ENCODE measurements at places on chromosomes 1 and 21.
A peak's percentile ranks its signal among the peaks of the same experiment; 100 is the strongest.

DNA sequence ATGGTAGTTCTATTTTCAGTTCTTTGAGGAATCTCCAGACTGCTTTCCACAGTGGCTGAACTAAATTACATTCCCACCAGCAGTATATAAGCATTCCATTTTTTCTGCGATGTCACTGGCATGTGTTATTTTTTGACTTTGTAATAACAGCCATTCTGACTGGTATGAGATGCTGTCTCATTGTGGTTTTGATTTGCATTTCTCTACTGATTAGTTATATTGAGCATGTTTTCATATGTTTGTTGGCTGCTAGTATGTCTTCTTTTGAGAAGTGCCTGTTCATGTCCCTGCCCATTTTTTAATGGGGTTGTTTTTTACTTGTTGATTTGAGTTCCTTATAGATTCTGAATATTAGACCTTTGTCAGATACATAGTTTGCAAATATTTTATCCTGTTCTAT is 87.9 kb downstream of the RPS6KC1 start:
- no peak for DNase-seq

- no peak for DNase-seq
These were observed 95.4 kb downstream of the INTS7 start for GRCh38 chr1:211939876-211940468.

DNA sequence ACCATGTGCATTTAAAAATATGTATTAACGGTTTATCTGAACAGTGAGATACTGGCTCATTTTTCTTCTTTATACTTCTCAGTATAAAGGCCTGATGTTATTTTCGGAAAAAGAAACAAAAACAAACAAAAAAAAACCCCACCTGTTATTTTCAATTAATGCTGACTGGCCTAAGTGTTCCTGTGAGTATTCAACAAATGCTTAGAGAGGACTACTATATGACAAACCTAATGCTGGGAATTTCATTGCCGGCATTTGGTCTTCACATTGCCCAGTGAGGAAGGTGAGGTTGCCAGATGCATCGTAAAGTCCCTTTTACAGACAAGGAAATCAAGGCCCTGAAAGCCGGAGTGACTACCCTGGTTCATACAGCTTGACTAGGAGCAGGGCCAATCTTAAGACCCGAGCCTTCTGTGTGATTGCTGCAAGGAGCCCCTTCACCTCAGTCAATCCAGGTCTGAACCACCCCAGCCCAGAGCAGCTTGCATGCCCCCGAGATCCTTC is 599 bp downstream of the MRPL24 start:
- no peak for DNase-seq

- DNase-seq = no peak
These were observed 259.1 kb upstream of the USP24 start for GRCh38 chr1:55474168-55474786.

DNA sequence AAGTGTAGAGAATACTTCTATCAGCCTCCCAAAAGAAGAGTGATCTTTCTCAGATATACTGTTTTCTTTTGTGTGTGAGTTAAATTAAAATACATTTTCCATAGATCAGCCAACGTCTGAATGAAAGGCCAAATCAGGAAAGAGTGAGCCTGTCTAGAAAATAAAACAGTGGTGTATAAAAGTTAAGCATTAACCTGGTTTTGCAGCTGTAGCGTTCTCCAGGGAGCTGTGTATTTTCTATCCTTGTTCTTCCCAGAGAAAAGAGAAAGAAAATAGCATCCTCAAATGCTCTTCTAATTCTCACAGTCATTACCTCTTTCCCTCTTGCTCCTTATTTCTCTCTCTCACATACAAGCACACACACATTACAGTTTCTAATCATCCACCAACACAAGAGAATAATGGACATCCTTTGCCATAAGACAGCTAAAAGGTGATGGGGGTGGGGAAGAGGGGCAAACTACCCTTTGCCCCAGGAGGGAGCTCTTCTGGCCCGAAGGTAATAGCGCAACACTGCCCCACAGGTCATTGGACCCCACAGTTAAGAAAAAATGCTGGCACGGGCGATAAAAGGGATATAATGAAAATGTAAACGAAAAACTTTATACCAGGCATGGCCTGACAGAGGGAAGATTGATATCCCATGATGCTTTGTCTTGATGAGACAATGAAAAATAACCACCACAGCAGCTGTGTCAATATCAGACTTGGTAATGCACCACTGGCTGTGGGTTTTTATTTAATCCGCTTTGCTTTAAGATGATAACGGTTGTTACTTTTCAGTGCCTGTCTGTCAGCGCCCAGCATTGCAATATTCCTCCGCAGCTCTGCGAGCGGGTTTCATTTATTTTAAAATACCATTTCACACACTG is 150.3 kb downstream of the NUF2 start:
- DNase-seq = peak; percentile 91

- no peak for DNase-seq
These were observed 413.0 kb upstream of the ESRRG start for GRCh38 chr1:217135987-217136894.

DNA sequence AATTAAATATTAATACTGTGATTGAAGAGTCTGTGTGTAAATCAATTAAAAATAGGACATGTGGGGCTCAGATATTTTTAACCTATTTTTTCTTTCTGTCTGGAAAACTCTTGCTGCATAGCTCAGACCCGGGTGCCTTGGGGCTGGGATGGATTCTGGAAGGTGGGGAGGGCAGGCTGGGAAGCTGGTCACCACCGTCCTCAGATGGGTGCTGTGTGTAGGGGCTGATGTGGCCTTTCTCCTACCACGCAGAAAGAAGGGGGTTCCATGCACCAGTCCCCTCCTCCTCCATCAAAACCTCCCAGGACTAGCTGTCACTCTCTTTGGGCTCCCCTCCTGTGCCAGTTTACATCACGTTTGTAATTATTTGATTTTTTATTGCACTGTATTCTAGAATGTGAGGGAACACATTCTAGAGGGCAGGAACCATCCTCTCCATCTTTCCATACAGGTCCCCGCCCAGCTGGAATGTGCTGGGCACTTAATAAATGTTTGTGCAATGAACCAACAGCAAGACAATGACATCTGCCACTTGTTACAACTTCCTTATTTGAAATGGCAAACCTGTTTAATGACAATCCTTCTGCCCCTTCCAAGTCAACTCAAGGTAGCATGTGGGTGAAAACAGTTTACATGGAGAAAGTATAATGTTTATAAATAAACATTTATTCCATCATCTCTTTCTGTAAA is 104.3 kb downstream of the EDEM3 start:
- no peak for DNase-seq

GRCh38 chr1:198499588-198499987 is 40.9 kb downstream of the ATP6V1G3 start:
- DNase-seq = no peak

DNA sequence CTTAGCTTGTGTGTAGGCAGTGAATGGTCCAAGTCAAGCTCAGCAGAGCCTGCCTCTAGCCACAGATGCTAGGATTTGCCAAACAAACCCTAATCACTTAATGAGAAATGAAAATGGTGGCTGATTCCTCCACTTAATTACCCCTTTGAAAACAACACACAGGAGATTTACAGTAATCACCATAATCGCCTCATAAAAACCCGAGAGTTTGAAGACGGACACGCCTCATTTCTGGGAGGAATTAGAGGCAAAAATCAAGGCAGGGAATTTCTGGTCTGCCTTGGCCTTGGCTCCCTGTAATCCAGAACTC is 16.3 kb upstream of the FOXE3 start:
- no peak for DNase-seq

DNA sequence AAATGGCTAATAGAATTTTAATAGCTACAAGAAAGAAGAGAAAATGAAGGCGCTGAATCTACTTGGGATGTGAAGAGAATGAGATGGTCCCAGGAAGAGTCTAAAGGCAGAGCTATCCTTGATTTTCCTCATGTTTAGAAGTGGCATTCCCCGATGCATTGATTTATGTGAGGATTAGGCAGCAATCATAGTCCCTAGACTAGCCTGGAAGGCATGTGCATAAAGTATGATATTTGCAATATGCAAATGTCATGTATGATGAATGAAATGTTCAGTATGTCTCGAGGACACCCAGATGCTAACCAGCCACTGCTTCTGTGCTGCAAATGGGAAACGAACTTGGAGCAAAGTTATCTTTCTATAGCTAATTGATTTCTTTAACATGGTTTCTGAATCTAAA is 641.5 kb upstream of the PLXNA2 start:
- DNase-seq = no peak
